ENCODE measurements at places on chromosomes 1 and 21.

- DNase-seq = no peak
These were observed 38.8 kb downstream of the PLXNA2 start for GRCh38 chr1:208205216-208206013.

GRCh38 chr1:32766328-32766972 is 50.7 kb downstream of the YARS1 start:
- no peak for DNase-seq

GRCh38 chr1:171581766-171582165 is 40.3 kb upstream of the MYOCOS start:
- DNase-seq = no peak

- DNase-seq = no peak
These were observed 43.6 kb downstream of the ALG6 start for GRCh38 chr1:63411066-63411465.
